ENCODE measurements at places on chromosomes 7 and 10.

GRCh38 chr7:158952776-158953175 is 96.4 kb downstream of the DYNC2I1 start:
- DNase-seq = no peak

DNA sequence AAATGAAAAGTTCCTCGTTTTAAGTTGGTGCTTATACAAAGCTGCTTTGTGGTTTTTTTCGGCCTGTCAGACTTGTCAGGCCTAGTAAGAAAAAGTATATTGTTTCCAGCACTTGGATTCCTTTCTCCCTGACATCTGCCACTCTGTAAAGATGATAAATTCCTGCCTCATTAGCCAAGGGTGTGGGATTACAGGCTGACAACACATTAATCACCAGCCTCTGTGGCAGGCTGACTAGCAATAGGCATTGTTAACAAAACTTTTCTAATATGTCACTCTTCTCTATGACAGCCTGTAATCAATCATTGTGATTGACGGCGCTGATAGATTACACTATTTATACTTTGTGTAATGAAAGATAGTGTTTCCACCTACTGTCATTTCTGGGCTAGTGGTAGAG is 682.5 kb downstream of the LRMDA start:
- peak; percentile 1 for DNase-seq

DNA sequence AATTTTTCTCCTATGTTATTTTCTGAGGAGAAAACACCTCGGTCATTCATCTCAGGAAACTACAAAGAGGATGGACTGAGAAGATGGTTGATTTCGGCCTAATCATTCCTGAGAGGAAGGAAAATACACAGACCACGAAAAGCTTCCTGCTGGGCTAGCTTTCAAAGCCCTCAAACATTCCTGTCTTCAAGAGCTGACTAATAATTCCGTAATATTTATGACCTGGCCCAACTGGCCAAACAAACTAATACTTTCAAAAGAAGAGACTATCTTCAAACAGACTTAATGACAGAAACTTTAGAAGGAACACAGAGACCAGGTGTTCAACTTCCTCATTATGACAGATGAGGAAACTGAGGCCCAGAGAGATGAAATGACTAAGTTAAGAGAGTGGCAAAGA is 215.1 kb upstream of the FRMD4A start:
- DNase-seq = peak; percentile 51

- DNase-seq = peak; percentile 36
These were observed 55.0 kb downstream of the LRRC4 start for GRCh38 chr7:127976056-127976737.

DNA sequence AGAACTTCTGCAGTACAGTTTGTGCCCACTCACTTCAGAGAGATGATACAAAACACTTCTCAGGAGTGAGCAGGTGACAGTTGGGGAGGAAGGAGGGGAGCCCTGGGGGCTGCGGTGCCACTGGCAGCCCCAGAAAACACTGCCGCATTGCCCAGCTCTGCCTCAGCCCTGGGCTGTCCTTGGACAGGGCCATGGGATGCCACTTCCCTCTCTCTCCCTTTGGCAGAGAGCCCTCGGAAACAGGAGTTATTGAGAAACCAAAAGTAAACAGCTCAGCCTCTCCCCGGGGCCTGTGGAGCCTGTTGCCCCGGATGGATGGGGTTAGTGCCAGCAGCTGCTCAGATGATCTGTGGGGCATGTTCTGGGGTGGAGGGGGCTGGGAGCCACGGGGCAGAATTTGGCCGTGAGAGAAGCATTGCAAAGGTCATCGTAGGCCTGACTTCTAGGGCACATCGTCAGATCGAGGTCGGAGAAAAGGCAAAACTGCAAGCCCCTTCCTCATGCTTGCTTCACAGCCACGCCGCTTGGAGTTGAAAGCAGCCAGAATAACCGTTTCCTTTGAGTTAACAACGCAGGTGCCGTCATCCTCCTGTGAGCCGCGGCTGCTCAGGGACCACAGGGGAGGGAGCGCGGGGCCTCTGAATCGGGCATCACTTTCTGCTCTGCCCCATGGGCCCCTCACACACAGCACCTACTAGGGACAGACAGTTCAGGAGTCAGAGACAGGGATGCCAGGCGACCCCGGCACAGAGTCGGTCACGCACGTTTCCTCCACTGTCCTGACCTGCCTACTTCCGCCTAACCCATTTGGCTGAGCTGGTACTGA is 256.4 kb downstream of the CAMK1D start:
- peak; percentile 7 for DNase-seq

GRCh38 chr7:48741545-48741944 is 182.8 kb upstream of the CDC14C start:
- DNase-seq = no peak

DNA sequence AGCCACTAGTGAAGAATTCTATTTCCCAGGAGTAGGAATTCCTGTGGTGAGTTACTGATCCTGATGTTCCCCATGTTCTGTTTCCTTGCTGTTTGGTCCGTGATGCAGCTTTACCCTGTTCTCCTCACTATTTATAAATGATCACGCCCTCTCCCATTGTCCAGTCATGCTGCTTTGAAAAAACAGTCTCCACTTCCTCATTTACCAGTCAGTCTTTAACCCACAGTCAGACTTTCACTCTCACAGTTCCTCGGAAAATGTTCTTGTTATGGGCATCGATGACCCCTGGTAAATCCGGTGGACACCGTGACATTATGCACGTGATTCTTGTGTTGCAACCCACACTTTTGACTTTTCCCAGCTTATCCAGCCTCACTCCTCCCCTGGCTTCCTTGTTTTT is 14.4 kb downstream of the SCIN start:
- DNase-seq = no peak

GRCh38 chr7:29042824-29043231 is 84.7 kb upstream of the TRIL start:
- DNase-seq = no peak
